NCI-H187 treated with DMSO at 0.1 percent for 48 hours (cell line): ENCODE measurements at places on chromosomes 3 and 15.

GRCh38 chr3:23669541-23670255 lies 136.1 kb upstream of the UBE2E1 start:
- DNase-seq = no peak

DNA sequence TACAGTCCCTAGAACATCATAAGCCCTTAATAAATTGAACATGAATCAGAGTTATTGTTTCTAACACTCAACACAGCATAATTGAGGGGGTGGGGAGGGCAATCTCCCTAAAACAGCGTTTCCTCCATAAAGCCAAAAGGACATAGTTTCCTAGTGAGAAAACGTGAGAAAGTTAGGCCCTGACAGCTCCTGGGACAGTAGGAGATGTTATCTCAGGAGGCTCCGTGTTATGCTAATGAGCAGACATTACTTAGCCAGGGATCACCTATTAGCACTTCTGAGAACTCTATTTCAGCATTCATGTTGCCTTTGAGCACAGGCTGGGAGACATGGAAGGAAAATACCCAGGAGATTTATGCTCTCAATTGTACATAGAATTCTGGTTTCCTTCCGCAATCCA lies 229.1 kb upstream of the ADAMTS9 start:
- DNase-seq = no peak

DNA sequence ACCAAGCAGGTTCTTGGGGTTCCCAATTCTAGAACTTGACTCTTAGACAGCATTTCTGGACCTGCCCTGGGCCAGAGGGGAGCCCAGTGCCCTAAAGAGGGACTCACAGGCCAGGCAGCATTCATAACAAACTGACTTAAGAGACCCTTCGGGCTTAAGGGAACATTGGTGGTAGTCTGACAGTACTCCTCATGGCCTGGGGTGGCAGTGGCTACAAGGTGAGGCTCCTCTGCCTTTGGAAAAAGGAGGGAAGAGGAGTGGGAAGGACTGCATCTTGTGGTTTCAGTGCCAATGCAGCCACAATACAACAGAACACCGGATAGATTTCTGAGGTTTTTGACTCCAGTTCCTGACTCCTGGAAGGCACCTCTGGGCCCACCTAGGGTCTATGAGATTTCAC lies 172.2 kb upstream of the STRIT1 start:
- DNase-seq = no peak

DNA sequence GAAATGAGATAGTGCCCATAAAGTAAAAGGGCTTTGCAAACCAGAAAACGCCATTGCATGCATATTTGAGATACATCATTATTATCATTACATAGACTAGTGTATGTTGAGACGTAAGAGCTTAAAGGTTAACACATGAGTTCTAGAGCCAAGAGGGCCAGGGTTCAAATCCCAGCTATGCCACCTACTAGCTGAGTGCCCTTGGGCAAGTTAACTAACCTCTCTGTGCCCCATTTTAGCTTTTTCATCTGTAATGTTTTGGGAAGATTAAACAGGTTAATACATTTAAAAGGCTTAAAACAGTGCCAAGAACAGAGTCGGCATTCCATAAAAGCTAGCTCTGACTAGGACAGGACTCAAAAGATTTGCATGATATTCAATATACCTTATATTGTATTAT lies 22.8 kb downstream of the IQSEC1 start:
- no peak for DNase-seq

GRCh38 chr15:47186075-47186474 lies 531.2 kb upstream of the SEMA6D start:
- DNase-seq = no peak

- DNase-seq = no peak
Measured at GRCh38 chr3:128665362-128666021, 14.9 kb upstream of the RPN1 start.

- no peak for DNase-seq
Measured at GRCh38 chr3:45060165-45060892, 34.2 kb downstream of the CLEC3B start.

- DNase-seq = no peak
Measured at GRCh38 chr15:83818591-83818990, 164.7 kb downstream of the ADAMTSL3 start.

DNA sequence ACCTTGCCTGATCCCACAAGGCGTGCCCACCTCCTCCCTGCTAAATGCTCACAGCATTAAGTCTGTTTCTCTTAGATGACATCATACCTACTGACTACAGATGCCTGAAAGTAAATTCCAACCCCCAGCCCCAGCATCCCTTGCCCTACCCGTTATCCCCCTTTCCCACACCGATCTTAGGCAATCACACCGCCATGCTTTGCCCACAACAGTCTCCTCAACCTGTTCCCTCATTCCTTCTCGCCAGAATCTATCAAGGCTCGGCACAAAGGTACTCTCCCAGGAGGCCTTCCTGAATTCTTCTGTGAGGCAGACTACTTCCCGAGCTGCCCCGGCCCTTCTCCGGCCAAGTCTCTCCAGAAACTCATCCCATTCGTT lies 789 bp upstream of the SEC61A1 start:
- no peak for DNase-seq

DNA sequence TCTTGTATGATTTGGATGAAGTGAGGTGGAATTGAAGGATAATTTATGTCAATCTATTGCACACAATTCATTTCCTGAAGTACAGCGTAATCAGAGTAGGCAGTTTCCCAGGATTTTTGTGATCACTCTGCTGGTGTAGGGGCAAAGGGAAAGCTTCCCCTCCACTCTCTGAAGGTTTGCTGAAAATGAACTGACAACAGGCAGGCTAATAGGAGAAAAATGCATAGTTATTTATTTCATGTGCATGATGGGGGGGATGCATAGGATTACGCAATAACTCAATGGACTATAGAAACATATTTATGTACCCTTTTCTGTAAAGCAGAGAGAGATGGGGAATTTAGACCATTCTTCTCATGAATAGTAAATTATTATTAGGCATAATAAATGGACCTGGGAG lies 872.9 kb downstream of the NAALADL2 start:
- no peak for DNase-seq

- no peak for DNase-seq
Measured at GRCh38 chr3:55655544-55655943, 168.4 kb upstream of the WNT5A start.

GRCh38 chr15:90588427-90588826 lies 58.7 kb downstream of the CRTC3 start:
- no peak for DNase-seq

DNA sequence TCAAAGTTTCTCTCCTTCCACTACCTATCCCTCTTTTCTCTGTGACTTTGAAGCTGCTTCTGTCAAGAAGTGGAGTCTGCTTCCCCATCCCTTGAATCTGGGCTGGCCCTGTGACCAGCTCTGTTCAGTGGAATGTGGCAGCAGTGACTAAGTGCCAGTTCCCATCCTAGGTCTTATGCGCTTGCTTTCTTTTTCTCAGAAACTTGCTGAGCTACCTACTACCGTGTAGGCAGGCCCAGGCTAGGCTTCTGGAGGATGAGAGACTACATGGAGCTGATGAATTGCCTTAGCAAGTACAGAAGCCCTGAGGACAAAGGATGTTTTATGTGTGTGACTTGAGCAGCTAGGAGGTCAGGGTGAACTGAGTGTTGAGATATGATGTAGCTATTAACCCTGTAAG lies 123.2 kb downstream of the PDCD6IP start:
- no peak for DNase-seq

GRCh38 chr3:33145221-33145900 lies 31.5 kb downstream of the CRTAP start:
- DNase-seq = no peak

DNA sequence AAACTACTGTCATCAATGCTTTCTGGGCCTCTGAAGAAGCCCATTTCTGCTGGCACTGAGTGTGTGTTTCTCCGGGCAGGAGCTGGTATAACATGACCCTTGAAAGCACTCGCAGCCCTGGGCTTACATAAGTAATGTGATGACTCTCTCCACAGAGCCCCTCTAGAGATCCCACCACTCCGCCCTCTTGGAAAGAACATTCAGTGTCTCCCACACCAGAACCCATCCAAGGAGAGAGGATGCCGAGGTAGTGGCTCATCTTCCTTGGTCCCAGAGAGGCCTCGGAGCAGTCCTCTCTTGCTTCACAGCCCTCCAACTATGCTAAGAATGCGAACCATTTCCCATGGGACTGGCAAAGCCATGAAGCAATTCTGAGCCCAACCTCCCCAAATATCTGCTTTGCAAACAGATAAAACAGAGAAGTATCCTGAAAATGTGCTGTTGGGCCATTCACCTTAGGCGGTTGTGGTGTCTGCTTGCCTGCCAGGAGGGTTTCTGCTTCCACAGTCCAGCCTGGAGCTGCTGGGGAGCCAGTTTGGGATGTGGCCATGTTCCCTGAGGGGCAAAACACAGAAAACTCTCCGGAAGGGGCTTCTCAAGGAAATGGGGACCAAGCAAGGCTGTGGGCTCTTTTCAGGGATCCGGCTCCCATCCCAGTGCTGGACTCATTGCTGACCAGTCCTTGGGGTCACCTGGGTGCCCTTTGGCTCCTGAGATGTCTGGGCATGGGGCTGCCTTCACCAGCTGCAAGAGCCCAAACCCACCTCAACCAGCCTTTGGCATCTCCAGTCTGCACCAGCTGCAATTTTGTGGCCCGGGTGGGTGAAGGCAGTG lies 47.3 kb downstream of the AMOTL2 start:
- no peak for DNase-seq

- DNase-seq = no peak
Measured at GRCh38 chr3:132721479-132722164, 587 bp downstream of the NPHP3 start.

- DNase-seq = no peak
Measured at GRCh38 chr15:80536231-80536630, 132.0 kb downstream of the ARNT2 start.

GRCh38 chr3:20052851-20053250 lies 12.6 kb downstream of the KAT2B start:
- DNase-seq = no peak

DNA sequence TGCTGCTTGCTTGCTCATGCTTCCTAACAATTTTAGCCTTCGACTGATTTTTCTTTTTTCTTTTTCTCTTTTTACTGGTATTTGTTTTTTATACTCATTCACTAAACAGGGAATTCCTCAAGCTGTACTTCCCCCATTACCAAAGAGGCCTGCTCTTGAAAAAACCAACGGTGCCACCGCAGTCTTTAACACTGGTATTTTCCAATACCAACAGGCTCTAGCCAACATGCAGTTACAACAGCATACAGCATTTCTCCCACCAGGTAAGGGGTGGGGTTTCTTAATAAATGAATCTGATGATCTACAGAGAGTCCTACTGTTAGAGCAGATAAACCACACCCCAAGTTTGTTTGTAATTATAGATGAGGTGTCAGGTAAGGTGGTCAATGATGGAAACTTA lies 178.8 kb downstream of the MBNL1 start:
- no peak for DNase-seq

GRCh38 chr3:68315964-68316363 lies 616.4 kb downstream of the TAFA4 start:
- DNase-seq = no peak

DNA sequence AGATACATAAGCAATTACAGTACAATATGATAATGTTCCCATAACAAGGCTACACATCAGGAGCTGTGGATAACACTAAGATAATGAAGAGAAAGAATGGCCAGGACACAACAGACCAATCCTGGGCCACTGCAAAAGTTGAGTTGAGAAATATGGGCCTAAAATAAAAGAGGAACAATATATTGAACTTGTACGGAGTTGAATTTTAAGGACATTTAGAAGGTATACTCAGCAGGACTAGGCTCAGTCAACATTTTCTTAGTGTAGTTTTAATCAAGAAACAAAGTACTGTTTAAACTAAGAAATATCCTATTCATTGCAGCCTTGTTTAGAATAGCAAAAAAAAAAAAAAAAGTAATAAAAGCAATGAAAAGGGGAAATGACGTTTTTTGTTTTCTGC lies 24.3 kb downstream of the HERC1 start:
- DNase-seq = no peak

- DNase-seq = no peak
Measured at GRCh38 chr15:33675246-33675645, 293.1 kb upstream of the CHRM5 start.
